Posterior cingulate gyrus (tissue), 11 donors: ENCODE measurements at places on chromosomes 6 and 20.

DNA sequence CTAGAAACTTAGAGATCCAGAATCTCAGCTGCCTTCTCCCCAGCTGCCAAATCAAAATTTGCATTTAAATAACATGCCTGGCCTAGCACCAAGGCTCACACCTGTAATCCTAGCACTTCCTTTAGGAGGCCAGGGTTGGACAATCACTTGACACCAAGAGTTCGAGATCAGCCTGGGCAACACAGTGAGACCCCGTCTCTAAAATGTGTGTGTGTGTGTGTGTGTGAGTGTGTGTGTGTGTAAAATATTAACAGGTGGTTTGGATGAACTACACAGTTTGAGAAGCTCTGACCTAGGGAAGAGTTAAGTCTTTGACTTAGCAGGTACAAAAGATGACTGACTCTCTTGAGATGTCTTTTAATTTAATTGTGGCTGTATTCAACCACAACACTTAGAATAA lies 20.2 kb upstream of the CD2AP start:
- DNase-seq = no peak

DNA sequence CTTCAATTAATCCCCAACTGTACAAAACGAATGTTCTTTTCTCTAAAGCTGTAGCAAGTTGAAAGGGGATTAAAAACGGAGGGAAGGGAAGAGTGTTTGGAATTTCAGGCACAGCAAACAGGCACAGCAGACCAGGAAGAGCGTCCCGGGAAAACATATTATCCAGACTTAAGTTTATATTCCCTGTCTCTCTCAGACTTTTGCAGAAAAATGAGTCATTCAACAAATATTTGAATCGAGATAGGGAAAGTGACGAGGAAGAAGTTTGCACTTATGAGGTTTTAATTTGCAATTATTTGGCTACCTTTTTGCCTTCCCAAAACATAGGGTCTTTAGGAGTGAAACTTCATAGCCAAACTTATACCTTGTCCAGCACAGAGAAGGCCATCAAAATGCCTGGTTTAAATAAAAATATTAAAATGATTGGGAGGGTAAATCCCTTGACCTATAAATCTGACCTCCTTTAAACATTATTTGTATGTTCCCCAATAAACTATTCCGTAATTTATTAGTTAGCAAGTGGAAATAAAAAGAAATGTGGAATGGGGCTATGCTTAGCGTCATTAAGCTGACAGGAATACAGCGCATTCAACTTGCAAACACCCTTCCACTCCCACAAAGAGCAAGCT lies 16.0 kb downstream of the HFE start:
- DNase-seq = no peak

DNA sequence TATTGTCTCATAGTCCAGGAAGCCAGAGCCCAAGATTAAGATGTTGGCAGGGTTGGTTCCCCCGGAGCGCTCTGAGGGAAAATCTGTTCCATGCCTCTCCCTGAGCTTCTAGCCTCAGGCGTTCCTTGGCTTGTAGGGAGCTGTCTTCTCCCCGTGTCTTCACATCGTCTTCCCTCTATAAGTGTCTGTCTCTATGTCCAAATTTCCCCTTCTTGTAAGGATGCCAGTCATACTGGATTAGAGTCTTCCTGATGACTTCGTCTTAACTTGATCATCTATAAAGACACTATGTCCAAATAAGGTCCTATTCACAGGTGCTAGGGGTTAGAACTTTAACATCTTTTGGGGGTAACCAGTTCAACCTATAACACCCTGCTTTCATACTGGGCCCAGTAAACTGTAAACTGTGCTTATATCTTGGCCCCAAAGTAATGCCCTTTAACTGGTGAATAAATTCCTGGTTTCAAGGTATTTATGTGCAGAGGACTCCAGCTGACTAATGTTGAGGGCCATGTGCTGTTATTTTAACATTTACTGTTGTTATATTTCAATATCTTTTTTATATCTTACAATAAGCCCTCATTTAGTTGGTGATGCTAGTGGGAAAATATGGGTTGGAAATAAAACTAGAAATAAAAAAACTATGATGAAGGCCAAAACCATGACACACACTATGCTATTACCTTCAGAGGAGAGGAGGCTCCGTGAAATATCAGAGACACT lies 101.7 kb upstream of the IYD start:
- no peak for DNase-seq

- no peak for DNase-seq
Observed at GRCh38 chr20:57091748-57092111, 174.7 kb downstream of the BMP7 start.
